RWPE1 (cell line): ENCODE measurements at places on chromosomes 6 and 20.

DNA sequence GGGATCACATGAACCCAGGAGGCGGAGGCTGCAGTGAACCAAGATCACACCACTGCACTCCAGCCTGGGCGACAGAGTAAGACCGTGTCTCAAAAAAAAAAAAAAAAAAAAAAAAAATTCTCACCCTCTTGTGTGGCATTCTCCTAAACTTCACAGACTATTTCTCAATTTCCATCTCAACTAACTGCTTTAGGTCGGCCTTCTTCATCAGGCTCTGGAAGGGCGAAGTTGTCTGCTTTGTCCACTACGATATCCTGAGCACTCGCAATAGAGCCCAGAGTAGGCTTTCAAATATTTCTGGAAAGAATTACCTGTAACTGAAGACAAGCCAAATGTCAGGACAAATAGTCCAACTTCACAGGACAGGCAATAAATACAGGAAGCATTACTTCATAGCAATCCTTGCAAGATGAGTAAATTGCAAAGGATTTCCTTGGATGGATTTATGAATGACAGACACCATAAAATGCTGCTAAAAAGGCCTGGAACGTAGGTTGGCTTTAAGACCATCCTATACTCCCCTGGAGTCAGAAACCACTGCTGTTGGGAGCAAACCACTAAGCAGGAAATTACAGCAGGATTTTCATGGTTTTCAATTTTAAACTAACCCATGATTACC is 116.3 kb upstream of the SLC2A12 start:
- DNase-seq, result no peak

DNA sequence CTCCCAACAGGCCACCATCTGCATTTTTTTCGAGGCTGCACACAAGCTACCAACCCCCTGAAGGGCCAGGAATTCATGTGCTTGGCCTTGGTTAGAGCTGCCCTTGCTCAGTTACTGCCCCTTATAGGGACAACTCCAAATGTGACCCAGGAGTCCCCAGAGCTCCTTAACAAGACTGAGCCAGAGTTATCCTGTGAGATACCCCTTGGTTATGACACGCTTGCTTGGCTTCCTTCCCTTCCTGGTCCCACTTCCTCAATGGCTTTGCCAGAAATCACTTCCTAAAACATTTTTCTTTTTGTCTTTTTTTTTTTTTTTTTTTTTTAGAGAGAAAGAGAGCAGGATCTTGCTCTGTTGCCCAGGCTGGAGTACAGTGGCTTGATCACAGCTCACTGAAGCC is 8.9 kb downstream of the TREM1 start:
- DNase-seq, result no peak

- no peak for DNase-seq
These were observed at the start of gene AVP for GRCh38 chr20:3084283-3084985. AVP (minus strand) TSS chr20:3084724; CDS start chr20:3084674, 50 bp downstream.

GRCh38 chr20:25477014-25477882 is 69.8 kb downstream of the GINS1 start:
- DNase-seq, result no peak

DNA sequence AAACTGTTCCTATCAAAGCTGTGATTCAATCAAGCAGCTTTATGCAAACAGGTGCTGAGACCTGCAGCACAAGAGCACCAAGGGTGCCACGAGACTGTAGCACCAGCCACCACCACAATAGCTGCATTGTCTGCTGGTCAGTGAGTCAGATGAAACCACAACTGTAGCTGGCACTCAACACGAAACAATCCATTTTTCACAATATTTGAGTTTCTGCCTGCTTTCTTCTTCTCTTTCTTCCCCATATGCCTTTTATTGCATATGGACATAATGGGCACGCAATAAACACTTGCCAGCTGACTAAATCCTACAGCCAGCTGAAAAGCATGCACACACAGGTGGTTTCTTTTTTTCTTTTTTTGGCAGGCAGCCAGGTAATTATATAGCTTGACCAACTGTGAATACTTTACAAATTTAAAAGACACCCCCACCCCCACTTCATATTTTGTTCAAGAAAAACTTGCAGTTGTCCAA is 16.6 kb downstream of the SLC2A12 start:
- peak; percentile 58 for DNase-seq

GRCh38 chr20:44621939-44622338 is 29.6 kb downstream of the ADA start:
- no peak for DNase-seq

DNA sequence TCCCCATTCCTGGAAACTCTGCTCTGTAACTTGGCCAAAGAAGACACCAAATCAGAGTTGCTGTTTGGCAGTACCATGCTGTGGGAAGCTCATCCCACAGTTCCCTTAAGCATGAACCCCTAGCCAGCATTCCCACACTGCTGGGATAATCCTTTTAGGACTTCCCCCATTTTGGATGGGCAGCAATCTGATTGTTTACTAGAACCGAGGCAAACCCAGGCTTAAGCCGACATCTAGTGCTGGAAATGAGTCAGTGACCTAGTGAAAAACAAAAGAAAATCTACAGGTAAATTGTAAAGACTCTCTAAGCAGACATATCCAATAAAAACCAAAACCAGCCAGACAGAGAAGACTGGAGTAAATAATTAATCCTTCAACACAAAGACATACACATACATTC is 5.2 kb downstream of the DNAH8 start:
- no peak for DNase-seq

DNA sequence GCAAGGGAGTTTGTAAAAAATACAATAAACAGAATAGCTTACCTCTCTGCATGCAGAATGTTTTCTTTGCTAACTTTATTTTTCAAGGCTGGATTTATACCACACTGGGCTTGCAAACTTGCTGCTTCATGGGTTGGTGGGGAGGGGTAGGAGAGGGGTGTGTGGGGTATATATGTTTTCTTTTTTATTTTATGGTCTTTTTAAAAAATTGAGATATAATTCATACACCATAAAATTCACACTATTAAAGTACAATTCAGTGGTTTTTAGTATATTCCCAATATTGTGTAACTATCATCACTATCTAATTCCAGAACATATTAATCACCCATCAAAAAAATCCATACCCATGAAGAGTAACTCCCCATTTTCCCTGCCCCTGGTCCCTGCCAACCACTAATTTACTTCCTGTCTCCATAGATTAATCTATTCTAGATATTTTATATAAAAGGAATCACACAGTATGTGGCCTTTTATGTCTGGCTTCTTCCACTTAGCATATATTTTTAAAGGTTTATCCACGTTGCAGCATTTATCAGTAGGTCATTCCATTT is 14.3 kb upstream of the TRPC4AP start:
- DNase-seq, result peak; percentile 28
